ENCODE measurements at places on chromosomes 12 and 14.

DNA sequence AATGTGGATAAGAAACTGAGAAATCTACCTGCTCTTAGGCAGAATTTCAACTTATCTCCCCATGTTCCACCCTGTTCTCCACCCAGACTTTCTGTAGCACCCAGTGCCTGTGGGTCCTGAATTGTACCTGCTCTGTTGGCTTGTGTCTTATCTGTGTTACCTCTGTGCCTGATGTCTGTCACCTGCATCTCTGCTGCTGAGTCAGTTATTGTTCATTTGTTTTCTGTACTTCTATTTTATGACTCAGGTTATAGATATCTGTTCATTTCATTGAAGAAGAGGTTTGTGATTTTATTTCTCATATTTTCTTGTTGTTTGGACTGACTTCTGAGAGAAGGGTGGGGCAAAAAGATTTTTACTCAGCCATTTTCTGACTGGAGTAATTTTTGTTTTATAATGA, 11.7 kb downstream of the SOCS4 start:
- no peak for DNase-seq

DNA sequence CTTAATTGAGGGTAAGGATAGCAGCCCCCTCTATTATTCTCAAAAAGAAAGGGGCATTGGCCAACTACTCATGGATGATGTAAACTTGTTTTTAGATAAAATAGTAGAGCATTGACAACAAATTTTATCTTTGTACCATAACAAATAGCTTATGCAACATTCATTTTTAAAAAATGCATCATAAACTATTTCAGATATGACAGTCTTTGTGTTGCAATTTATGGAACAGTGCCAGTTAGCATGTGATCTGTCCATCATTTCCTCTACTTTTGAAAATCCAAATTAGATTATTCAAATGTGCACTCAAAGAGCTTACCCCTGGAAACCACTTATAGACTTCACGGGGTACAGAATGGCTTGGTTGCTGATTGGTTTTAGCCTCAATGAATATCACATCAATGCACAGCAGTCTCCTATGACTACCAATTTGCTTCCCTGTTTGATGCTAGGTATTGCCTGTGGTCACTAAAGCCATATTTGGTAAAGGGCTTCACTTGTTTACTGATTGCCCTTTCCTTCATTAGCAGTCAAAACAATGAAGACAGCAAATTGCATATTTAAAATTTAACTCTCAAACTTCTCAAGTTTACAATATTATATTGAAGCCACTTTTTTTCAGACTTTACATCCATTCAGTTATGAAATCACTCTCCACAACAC, 274.9 kb upstream of the MGAT4C start:
- DNase-seq: no peak

DNA sequence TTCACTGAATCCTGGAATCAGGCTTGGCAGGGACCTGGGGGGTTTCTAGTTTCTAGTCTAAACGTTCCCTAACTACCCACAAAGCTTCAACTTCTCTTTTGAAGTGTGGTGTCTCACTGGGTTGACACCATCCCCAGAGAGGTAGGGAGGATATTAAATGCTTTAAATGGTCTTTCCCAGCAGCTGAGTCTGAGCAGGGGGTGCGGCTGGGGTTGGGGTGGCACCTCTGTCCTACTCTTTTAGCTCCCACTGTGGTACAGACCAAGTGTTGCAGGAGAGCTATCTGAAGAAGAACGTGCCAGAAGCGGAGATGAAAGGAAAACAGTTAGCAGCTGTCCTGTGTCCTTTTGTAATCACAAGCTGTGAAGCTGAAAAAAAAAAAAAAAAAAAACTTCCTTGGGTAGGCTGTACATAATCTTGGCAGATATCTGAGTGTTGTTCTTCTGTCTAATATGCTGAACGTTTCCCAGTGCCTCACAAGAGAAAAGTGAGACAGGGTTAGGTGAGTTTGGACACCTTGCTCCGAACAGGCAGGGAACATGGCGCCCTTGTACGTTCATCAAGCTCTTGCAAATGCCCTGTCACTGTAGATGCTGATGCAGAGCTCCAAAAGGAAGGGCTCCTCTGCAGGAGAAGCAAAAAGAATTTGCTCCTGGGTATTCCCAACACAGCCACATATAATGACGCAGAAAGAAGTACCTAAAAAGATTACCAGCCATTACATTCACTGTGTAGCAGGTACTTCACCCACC, 447.2 kb downstream of the APAF1 start:
- DNase-seq: no peak

GRCh38 chr14:45786266-45786665, 533.3 kb upstream of the MIS18BP1 start:
- DNase-seq: no peak

GRCh38 chr12:68809190-68810026, 1.4 kb downstream of the MDM2 start:
- no peak for DNase-seq

DNA sequence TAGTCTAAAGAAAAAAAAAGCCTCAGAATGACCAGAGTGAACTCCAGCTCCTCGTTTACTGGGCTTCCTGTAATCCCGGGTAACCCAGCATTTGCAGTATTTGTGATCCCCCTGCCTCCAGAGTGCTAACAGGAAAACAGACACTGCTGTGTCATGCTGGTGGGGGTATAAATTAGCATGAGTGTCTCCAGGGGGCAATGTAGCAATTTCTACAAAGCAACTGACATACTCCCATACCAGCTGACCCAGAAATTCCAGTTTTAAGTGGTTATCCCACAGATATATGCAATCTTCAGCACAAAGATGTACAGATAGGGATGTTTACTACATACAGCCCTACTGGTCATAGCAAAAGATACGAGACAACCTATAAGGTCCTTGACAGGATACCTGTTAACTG, 18.8 kb downstream of the TTC7B start:
- DNase-seq: no peak

GRCh38 chr12:67647799-67648520, 585 bp upstream of the DYRK2 start:
- DNase-seq: peak; percentile 74

- DNase-seq: no peak
Observed at GRCh38 chr14:89900802-89901201, 53.7 kb downstream of the EFCAB11 start.

DNA sequence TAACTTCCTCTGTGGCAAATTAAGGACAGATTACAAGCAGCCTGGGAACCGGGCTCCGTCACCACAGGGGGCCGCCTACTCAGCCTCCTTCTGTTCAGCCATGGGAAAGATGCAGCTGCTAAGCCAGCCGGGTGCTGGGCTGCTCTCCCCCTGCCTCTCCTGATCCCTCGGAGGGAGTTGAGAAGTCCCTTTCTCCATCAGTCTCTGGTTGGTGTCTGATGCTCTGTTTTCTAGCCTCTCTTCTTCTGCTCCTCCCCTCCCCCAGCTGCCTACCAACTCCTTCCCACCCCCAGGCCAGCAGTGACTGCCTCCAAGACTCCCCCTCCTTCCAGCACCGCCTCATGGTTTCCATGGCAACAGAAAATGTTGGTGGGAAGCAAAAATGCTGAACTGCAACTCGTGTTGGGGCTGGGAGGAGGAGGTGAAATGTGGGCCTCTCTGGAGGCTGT, 486.7 kb downstream of the APAF1 start:
- DNase-seq: no peak

DNA sequence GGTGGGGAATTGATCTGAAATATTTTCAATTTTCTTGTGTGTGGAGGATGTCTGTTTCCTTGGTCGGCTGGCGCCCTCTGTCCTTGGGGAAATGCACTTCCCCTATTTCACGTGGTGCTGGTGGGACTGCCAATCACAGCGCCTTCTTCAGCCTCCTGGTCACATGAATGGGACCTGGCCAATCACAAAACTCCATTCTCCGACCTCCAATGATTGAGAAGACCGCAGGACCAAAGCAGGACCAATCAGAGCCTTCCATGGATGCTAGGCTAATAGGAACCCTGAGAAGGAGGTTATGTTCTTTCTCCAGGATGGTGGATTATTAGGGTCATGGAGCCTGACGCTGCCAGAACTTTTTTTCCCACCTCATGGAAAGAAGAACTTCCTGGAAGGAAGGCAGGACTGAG, 188.7 kb downstream of the TTC8 start:
- DNase-seq: no peak

All from fibroblast of the conjunctiva (primary cell).